ENCODE measurements at places on chromosomes 6 and 20. TPM values are rescaled to one million over a fixed set of nuclear protein-coding genes. Genes with fewer than 3 reads are reported as not detected.
A peak's percentile ranks its signal among the peaks of the same experiment; 100 is the strongest.

- H3K4me1 ChIP-seq = peaks cover 6% of the 10 kb centered on the region
- H3K27me3 ChIP-seq = no peaks in the 10 kb centered on the region
- H3K36me3 ChIP-seq = no peaks in the 10 kb centered on the region
- H3K4me3 ChIP-seq = no peak overlapping the region
Measured at GRCh38 chr6:12328701-12329100, 38.5 kb downstream of the EDN1 start.

- no peak for DNase-seq
- no peaks in the 10 kb centered on the region for H3K27me3 ChIP-seq
- no peak overlapping the region for H3K27ac ChIP-seq
Measured at GRCh38 chr6:155197932-155198331, 65.9 kb upstream of the CLDN20 start.

GRCh38 chr6:158226655-158227512 is 58.7 kb downstream of the GTF2H5 start:
- no peaks in the 10 kb centered on the region for H3K27me3 ChIP-seq
- DNase-seq = no peak
- no peak overlapping the region for H3K4me3 ChIP-seq
- H3K27ac ChIP-seq = no peak overlapping the region
- peaks cover 10% of the 10 kb centered on the region for H3K4me1 ChIP-seq

GRCh38 chr6:107264357-107264840 is 149.1 kb upstream of the BEND3 start:
- no peak overlapping the region for H3K4me3 ChIP-seq
- no peak overlapping the region for H3K27ac ChIP-seq
- H3K27me3 ChIP-seq = no peaks in the 10 kb centered on the region
- no peaks in the 10 kb centered on the region for H3K4me1 ChIP-seq

DNA sequence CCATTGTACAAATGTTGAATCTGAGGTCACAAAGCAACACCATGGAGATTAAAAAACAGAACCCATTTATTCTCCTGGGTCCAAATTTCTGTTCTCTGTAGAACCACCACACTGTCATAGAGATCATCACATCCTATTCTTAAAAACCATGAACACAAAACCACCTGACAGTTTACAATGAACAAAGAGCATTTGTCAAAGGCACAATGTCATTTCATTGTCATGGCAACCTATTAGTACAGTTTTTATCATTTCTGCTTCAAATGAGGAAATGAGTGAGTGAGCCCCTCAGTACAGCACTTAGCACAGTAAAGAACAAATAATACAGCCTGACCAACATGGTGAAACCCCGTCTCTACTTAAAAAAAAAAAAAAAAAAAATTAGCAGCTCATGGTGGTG is 23.1 kb upstream of the LAMP5 start:
- no peaks in the 10 kb centered on the region for H3K4me1 ChIP-seq
- no peak overlapping the region for H3K4me3 ChIP-seq
- peaks cover 25% of the 10 kb centered on the region for H3K27me3 ChIP-seq

- no peak overlapping the region for H3K4me3 ChIP-seq
- H3K4me1 ChIP-seq = peaks cover 47% of the 10 kb centered on the region
- H3K36me3 ChIP-seq = no peaks in the 10 kb centered on the region
Measured at GRCh38 chr6:113694278-113695077, 162.7 kb upstream of the MARCKS start.

- no peaks in the 10 kb centered on the region for H3K27me3 ChIP-seq
- H3K4me1 ChIP-seq = no peaks in the 10 kb centered on the region
- no peak overlapping the region for H3K27ac ChIP-seq
Measured at GRCh38 chr20:56989516-56989915, 276.9 kb downstream of the BMP7 start.

GRCh38 chr20:62888406-62888805 is 26.8 kb upstream of the TCFL5 start:
- H3K36me3 ChIP-seq = peaks cover 44% of the 10 kb centered on the region
- no peaks in the 10 kb centered on the region for H3K4me1 ChIP-seq
- H3K4me3 ChIP-seq = no peak overlapping the region
- H3K27ac ChIP-seq = no peak overlapping the region
- no peak for DNase-seq

DNA sequence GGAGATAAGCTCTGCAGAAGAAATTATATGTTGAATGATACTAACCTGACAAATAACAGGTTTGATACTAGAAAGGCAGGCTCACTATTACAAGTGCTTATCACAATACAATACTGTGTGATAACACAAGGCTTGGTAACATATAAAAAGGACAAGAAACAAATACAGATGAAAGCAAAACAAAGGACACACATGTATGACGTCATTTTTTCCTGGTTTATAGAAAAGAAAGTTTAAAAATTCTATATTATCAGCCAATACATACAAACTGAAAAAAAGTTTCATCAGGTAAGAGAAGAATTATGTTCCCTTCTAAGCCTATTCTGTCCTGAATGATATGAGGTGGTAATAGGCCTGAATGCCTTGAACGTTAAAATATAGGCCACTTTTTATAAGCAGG is 32.3 kb upstream of the MCM9 start:
- no peak overlapping the region for H3K27ac ChIP-seq
- no peak overlapping the region for H3K4me3 ChIP-seq
- H3K4me1 ChIP-seq = no peaks in the 10 kb centered on the region
- no peak for DNase-seq
- H3K36me3 ChIP-seq = no peaks in the 10 kb centered on the region

GRCh38 chr20:36141310-36141709 is 13.2 kb upstream of the EPB41L1 start:
- peaks cover 22% of the 10 kb centered on the region for H3K4me1 ChIP-seq
- H3K27ac ChIP-seq = no peak overlapping the region
- no peaks in the 10 kb centered on the region for H3K36me3 ChIP-seq
- no peak overlapping the region for H3K4me3 ChIP-seq

GRCh38 chr6:4313044-4313686 is 177.8 kb upstream of the ECI2 start:
- DNase-seq = peak; percentile 49
- no peaks in the 10 kb centered on the region for H3K27me3 ChIP-seq
- H3K27ac ChIP-seq = no peak overlapping the region
- no peaks in the 10 kb centered on the region for H3K36me3 ChIP-seq

GRCh38 chr20:41443691-41444090 is 77.1 kb upstream of the EMILIN3 start:
- H3K4me1 ChIP-seq = no peaks in the 10 kb centered on the region
- no peak overlapping the region for H3K4me3 ChIP-seq
- H3K36me3 ChIP-seq = peaks cover 6% of the 10 kb centered on the region
- no peak overlapping the region for H3K27ac ChIP-seq

DNA sequence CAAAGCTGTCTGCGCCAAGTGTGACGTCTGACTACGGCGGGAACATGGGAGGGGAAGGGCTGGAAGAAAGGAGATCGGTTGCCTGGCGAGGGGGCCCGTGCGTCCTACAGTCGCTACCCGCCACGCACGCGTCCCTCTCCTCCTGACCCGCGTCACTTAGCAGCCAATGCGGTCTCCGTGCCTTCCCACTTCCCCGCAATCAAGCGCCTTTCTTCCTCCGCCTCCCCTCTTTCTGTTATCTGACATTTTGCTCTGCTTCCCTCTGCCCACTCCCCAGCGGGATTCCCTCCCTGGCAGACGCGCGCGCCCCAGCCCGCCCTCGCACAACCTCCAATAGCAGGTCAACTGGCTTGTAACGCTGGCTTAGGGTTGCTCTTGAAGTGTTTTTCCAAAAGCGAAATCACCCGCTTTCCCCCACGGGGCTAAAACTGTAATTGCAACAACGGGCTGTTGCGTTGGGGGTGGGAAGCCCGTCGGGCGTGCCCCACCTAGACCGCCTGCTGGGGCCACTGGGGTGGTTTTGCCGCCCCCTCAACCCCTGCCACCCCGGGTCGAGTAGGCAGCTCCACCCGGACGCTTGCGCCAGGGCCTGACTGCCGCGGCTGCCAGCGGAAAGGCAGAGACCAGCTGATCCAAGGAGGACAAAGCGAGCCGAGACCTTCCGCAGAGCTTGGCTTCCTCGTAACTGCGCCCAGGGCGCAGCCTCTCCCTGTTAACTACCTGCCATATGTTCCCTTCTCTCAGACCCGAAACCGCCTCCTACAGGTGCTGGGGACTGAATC is 6.2 kb upstream of the SOX4 start:
- H3K4me3 ChIP-seq = peak overlapping the region; percentile 72
- H3K36me3 ChIP-seq = no peaks in the 10 kb centered on the region
- no peaks in the 10 kb centered on the region for H3K27me3 ChIP-seq
- peak overlapping the region; percentile 84 for H3K27ac ChIP-seq

DNA sequence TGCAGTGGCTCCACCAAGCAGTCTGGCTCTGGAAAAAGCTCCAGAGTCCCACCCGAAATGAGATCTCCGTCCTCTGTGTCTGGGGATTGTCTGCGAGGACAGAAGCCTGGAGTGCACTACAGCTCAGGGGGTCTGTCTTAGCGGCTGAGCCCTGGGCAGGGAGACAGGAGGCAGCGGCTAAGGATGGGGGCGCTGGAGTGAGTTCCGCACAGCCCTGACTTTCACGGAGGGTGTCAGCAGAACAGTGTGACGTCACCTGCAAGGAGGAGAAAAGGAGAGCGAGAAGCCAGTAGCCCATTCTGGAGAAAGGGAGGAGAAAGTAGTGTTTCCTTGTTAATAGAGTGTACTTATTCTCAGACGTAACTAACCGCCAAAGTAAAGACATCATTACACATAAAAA is 97.6 kb downstream of the FAM50B start:
- no peaks in the 10 kb centered on the region for H3K4me1 ChIP-seq
- no peaks in the 10 kb centered on the region for H3K27me3 ChIP-seq
- no peak for DNase-seq

DNA sequence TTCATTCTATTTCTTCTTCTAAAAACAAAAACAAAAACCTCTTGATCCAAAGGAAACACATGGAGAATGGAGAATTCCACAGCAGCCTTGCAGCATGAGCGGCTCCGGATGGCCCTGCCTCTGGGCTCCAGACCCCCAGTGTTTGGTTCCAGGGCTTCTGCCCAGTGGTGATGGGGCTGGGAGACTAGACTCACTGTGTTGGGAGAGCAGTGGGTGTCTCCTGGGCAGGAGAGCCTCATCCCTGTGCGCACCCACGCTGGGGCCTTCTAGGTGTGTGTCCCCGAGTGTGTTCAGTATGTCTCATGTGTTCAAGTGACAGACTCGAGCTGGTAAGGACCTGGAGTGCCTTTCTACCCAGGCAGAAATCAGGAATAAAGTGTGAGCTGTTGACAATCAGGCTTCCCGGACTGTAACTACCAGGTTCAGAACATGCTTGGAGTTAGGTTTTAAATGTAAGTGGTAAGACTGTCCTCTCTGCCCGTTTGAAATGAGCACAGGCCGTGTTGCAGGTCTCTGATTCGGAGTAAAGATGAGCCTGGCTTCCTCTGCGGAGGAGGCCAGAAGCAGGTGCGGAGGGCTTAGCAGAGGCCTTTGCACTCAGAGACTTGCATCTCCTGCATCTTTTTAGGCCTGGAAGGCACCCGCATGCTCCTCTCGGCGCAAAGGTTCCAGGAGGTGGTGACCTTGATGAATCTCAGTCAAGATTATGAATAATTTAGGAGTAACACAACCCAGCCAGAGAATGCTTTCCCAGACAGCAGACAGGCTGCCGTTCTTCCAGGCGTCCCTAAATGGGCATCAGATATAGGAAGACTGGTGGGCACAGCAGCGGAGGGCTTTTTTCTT is 253.6 kb downstream of the CDH26 start:
- no peak overlapping the region for H3K27ac ChIP-seq
- H3K36me3 ChIP-seq = no peaks in the 10 kb centered on the region
- no peak for DNase-seq
- H3K4me1 ChIP-seq = no peaks in the 10 kb centered on the region
- no peak overlapping the region for H3K4me3 ChIP-seq
- H3K27me3 ChIP-seq = peaks cover 3% of the 10 kb centered on the region

DNA sequence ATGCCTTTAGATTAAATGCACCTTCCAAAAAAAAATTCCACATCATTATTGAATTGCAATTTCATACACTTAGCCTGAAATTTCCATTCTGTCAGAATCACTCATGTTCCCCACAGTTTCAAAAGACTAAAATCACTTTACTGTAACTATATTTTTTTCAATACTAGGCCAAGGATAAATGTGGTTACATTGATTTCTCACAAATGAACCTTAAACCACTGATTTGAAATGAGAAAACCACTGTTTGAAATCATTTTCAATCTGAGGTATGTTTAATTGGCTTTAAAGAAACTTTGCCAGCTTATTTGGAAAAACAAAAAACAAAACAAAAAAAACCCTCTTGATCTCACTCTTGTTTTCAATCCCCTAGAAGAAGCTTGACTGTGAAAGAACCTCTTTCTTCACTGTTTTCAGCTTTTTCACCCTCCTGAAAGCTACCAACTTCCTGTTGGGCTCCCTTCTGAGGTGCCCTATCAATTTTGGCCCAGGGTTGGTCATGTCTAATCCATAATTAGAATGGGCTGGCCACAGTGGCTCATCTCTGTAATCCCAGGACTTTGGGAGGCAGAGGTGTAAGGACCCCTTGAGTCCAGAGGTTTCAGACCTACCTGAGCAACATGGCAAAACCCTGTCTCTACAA is 242.5 kb downstream of the ADGRG6 start:
- H3K27ac ChIP-seq = no peak overlapping the region
- peaks cover 4% of the 10 kb centered on the region for H3K4me1 ChIP-seq
- no peak overlapping the region for H3K4me3 ChIP-seq
- no peak for DNase-seq
- no peaks in the 10 kb centered on the region for H3K36me3 ChIP-seq

DNA sequence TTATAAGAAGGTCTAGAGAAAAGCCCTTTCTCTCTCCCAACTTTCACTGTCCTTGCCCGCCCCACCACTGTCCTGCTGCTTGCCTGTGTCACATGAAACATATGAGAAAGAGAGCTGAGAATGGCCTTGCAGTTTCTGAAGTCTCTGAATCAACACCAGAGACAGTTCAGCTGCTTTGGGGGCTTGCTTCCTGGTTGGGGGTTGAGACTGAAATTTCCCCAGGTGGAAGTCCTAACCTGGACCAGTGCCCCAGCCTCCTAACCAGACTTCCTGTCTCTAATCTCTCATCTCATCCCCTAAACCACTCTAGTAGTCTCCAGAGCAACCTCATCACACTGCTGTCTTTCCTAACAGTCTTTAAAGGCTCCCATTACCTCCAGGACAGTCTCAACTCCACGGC is 10.7 kb downstream of the TRAM2 start:
- no peaks in the 10 kb centered on the region for H3K36me3 ChIP-seq
- no peak overlapping the region for H3K27ac ChIP-seq
- H3K4me1 ChIP-seq = no peaks in the 10 kb centered on the region

- H3K4me1 ChIP-seq = no peaks in the 10 kb centered on the region
- H3K36me3 ChIP-seq = no peaks in the 10 kb centered on the region
- no peak overlapping the region for H3K4me3 ChIP-seq
- no peak for DNase-seq
- no peak overlapping the region for H3K27ac ChIP-seq
Measured at GRCh38 chr20:9493803-9494202, 20.6 kb upstream of the LAMP5 start.

DNA sequence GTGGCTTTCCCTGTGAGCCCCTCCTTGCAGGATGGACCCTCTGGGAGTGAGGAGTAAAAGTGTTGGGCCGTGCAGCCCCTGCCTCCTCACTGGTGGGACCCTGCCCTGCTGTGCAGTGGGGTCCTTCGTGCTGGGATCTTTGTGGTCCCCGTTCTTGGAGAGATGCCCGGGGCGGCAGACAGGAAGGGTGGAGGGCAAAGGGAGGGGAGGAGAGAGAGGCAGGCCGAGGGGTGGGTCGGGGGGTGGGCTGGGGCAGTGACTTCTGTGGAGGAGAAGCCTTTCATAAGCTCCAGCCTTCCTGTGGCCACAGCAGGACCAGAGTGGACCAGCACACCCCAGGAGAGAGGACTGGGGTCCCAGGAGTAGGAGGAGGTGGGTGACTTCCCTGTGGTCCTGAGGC is at the start of gene COL20A1:
COL20A1 (plus strand) TSS at position 283 of the 400 bp plus-strand sequence. CDS start 1,922 bp downstream, outside the sequence.
- H3K4me3 ChIP-seq = no peak within 1 kb of the TSS
- no peaks in the 10 kb centered on the region for H3K27me3 ChIP-seq
- DNase-seq = no peak
- H3K36me3 ChIP-seq = peaks cover 9% of the 10 kb centered on the region

Gene PDYN
- total RNA-seq = not detected

Gene ASIP
- not detected for total RNA-seq

Gene MAPK13
- 47.3 TPM for total RNA-seq

Gene FOXS1
- total RNA-seq = not detected

Gene MAFB
- total RNA-seq = 0.22 TPM
